H54 (cell line): ENCODE measurements at places on chromosomes 6 and 20.

- no peak for DNase-seq
These were observed 26.8 kb downstream of the GINM1 start for GRCh38 chr6:149592983-149593382.

GRCh38 chr6:53282741-53283140 lies 66.0 kb downstream of the ELOVL5 start:
- no peak for DNase-seq

- DNase-seq, result no peak
These were observed 4.0 kb upstream of the BPI start for GRCh38 chr20:38299963-38300362.

DNA sequence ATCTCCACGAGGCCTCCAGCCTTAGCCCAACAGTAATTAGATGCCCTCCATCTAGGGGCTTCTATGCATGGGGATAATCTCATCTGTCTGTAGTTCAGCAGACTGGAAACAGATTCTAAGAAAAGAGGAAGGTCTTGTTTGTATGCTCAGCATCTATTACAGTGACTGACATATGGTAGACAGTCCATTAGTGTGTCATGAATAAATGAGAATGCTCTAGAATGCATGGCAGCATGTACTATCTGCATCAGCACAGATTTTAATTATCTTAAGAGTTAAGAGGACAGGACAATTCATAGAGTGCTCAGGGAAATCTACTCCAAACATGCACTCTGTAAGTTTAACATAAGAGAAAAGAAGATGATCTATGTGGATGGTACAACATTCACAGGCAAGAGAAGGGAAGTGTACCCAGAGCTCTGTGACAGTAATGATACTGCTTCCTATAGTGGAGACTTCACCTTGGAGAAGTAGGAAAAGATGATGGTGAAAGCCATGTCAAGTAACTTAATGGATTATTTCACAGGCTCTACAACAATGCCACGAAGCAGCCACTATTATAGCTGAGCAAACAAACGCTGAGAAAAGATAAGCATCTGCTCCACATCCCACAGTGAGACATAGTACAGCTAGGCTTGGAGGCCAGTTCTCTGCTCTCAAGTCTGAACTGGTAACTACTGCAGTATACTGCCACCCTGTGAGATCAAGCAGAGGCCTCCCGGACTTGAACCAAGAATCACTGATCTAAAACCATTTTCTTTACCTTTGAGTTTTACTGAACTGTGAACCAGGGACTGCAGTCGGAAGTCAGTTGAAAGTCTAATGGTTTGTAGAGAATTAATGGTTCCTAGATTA lies 309.2 kb upstream of the SPTLC3 start:
- DNase-seq, result no peak

- DNase-seq, result no peak
These were observed 61.4 kb downstream of the PHF20 start for GRCh38 chr20:35833241-35833640.

GRCh38 chr20:2292416-2293110 lies 3.2 kb upstream of the TGM3 start:
- no peak for DNase-seq

DNA sequence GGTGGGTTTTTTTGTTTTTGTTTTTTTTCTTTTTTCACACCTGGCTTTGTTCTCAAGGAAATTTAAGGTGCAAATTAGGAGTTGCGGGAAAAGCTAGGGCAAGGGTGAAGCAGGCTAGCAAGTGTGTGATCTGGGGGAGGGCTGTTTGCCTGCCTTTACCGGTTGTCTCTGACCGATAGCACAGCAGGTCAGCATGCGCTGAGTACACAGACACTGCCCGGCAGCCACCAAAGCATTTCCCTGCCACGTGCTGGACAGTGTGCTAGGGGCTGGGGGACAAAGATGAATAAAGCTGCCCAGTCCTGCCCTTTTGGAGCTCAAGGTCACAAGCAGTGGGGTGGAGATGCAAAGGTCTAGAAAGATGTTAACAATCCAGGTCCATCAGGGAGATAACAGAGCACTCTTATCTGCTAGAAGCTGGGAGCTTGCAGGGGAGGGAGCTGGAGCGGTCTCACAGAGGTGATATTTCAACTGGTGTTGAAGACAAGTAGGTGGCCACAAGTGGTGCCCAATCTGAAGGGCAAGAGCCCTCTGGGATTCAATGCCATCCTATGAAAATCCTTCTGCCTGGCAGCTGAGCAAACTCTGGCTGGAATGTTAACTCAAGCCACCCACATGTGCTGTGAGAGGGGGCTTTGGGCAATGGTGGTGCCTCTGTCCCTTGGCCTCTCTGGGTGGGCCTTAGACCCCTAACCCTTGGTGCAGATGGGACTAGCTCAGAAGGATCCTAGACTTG lies 24.5 kb downstream of the TTBK1 start:
- no peak for DNase-seq

DNA sequence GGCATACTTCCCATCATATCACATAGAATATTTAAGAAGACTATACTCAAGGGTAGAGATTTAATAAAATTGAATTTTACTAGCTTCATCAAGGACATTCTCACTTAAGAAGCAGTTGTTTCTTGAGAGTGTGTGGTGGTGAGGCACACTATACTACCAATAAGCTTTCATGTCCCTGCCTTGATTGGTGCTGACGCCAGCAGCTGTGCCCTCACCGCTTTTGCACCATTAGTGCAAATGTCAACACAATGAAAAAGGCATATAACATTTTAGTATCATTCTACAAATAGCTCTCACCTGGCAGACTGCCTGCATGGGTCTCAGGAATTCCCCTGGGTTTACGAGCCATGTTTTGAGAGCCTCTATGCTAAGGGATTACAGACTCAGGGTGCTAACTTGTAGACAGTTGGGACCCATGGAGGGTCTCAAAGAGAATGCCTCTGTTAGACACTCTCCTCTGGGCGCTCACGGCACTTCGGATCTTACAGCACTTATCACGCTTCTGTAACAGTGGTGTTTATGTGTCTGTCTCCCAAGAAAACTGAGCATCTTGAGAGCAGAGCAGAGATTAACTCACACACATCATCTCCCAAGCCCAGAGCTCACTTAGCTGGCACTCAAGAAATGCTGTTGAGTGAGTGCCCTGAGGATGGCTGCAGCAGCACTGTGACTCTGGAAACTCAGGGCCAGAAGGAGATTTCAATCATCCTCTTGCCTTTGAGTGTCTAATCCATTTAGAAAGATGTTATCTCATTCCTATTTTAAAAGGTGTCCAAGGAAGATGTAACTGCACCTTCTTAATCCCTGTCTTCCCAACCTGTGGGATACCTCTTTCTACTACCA lies 143.3 kb upstream of the GPR6 start:
- DNase-seq, result no peak

DNA sequence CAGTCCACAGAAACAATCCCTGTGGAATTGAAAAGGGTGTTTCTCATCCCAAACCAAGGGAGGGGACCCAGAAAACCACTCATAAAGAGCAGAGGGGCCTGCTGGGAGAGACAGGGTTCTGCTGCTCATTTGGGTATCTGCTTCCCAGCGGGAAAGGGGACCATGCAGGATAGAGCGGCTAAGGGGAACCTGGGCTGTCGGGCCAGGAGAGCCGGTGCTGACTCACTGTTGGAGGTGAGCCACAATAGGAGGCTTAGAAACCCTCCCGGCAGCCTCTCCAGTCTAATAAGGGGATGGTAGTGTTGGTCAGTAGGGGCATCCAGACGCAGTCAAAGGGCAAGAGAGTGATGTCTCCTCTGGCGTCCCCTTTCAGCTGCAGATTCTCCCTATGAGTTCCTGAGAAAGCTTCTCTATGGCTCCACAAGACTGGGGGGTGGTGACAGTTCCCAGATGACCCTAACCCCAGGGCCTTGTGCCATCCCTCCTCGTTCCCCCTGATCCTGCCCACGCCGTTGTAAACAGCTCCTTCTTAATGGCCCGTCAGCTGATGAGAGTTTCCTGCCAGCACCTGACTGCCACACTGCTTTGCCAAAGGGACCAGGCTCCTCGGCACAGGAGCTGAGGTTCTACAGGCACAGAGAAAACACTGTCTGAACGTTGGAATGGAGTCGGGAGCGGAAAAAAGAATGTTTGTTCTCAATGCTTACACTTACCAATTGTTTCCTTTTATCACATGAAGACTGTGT lies 646.1 kb upstream of the DEFB115 start:
- no peak for DNase-seq

- no peak for DNase-seq
These were observed 100.8 kb downstream of the SESN1 start for GRCh38 chr6:108993876-108994275.

DNA sequence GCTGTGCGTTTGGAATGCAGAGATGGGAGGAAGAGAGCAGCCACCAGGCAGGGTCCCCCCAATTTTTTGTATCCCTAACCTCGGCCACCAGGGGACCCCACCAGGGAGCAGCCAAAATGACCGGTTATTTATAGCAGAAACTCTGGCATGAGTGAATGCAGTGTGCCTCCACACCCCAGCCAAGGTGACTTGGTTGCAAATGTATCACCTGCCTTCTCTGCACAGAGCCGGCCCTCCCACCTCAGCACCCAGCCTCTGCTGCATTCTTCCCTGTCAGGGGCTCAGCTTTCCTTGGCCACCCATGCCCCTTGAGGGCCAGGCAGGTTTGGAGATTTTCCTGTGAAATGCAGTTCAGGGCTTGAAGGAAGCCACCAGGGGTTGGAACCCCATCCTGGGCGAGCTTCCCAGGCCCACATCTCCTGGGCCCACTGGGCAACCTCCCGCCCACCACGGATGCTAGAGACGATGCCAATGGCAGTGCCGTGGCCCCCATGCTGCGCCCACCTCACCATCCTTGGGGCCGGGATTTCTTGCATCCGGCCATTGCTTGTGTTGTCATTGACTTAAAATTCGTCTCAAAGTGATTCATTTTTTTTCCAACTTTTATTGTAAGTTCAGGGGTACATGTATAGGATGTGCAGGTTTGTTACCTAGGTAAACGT lies 291.6 kb downstream of the TAF4 start:
- DNase-seq, result no peak

- no peak for DNase-seq
These were observed 2.9 kb downstream of the TFAP2A start for GRCh38 chr6:10411971-10412460.

- DNase-seq, result no peak
These were observed 86.1 kb upstream of the STMND1 start for GRCh38 chr6:17015551-17016381.

- DNase-seq, result no peak
These were observed 34.5 kb upstream of the AHI1 start for GRCh38 chr6:135531954-135532490.

GRCh38 chr6:154520280-154520679 lies 9.8 kb upstream of the CNKSR3 start:
- DNase-seq, result no peak

DNA sequence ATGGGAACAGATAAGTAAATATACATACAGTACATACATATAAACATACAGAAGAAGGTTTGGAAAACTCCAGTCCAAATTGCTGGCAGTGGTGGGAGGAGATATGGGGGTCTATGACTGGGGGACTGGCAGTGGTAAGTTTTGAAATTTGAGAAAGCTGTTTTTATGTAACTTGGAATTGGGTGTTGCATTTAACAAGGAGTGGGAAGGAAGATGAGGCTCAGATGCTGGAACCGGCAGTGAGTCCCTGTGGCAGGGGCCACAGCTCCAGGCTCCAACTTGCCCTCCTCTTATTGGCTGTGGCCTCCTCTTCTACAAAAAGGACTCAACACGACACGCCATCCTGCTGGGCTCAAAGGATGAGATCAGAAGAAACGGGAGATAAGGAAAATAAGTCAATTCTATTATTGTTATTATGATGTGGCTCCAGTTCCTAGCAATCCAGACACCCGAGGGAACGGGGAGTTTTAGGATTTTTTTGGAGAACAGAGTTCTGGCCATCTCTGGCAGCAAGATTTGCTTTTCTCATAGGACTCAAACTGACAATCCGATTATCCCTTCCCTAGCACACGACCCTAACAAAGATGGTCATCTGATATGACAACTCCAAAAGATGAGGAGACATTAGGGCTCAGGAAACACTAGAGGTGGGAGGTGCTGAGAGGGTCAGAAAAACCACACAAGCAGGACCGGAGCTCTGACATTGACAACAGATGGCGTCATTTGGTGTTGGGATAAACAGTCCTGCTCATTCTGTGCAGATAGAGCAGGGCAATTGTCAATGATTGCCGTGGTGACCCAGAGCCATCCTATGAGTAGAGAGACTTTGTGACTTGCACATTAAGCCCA lies 6.0 kb upstream of the TGM2 start:
- no peak for DNase-seq

DNA sequence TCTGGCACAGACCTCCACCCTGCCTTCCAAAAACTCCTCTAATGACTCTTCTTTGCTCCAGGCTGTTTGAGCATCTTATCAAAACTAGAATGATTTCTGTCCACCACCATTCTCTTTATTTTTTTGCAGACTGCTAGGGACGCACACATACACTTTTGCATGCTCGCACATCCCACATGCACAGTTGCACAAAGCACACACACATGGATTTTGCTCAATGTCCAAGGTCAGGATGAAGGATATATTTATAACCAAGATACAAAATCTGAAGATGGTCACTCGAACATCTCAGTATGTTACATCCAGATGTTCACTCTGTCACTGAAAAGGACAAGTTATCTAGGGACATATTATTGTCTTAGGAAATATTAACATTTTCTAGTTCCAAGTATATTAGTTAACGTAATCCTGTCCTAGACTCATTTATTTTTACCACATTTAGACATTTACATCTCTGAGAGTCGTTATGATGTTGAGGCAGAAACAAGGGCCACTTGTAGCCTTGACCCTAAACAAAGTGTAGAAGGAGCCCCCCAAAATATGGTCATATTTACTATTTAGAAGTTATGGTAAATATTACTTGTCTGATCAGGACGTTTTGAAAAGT lies 3.4 kb upstream of the SIM1 start:
- DNase-seq, result no peak

DNA sequence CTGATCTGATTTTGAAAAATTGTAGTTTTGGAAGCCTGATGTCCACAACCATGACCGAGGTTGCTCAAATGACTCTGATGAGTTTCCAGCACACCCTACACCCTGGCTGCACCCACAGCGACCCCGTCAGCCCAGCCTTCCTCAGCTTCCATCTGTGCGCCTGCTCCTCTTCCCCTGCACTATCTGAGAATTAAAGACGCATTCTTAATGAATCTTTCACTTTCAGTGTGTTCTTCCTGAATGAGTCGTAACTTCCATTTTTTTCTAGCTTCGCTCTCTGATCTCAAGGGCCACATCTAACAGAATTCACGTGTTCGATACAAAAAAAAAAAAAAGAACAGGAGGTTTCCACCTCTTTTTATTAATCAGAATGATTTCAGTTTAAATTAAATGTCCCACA lies 21.3 kb upstream of the RREB1 start:
- no peak for DNase-seq

- DNase-seq, result no peak
These were observed 102.6 kb upstream of the ZFP64 start for GRCh38 chr20:52294106-52294628.
